ENCODE measurements at places on chromosomes 7 and 10.

DNA sequence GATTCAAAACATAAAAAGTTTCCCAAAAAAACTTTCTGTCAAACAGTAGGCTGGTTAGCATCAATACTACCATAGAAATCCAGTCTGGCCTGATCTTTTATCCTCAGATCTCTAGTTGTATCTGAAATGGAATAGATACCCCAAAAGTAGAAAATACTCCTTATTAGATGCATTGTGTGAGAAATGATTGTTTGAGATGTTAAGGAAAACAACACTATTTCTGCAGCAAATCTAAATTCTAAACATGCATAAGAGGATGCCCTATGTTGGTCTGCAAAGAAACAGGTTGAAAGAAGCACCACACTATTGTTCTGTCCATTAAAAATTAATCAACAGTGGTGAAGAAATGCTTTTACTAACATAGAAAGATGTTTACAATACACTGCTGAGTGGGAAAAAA is 121.0 kb downstream of the NPY start:
- no peak for DNase-seq

GRCh38 chr10:110522365-110522988 is 24.8 kb downstream of the DUSP5 start:
- no peak for DNase-seq

DNA sequence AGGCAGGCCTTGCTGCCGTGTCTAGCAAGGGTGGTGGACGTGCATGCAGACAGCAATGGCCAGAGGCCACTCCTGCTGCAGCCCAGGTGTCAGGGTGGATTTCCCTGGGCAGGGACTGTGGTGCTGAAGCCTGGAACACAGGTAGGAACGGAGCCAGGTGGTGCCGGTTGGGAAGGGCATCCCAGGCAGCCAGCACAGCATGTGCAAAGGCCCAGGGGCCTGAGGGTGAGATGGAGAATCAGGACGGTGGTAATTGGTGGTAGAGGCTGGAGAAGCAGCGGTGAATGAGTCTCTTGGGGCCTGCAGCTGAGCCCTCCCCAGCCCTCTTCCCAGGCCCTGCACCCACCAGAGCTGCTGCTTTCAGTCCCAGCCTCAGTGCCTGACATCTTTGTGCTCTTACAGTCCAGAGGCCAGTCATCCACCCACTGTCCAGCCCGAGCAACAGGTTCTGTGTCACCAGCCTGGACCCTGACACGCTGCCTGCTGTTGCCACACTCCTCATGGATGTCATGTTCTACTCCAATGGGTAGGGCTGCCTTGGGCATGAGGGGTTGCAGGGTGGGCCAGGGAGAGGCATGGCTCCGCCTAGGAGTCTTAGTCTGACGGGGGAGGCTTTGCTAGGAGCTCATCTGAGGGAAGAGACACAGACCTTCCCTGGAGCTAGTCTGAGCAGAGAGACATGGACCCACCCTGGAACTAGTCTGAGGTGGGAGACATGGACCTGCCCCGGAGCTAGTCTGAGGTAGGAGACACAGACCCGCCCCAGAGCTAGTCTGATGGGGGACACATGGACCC is 54.3 kb downstream of the CASTOR2 start:
- no peak for DNase-seq

- DNase-seq: no peak
Measured at GRCh38 chr10:118076705-118077104, 30.0 kb upstream of the RAB11FIP2 start.

DNA sequence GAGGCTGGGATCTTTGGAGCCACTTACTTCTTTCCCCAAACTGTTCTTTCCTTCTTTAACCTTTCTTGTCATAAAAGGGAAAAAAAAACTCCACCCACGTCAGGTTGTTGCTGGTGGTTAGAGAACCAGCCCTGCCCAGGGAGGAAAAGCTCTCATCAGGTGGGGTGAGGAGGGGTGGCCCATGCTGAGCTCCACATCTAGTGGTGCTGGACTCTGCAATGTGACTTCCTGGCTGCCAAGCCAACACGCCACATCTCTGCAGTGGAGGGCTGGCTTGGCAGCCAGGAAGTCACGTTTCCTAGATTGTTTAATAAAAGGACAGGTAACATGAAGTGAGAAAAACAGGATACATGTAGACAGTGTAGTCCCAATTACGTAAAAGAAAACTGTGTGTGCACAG is 37.4 kb downstream of the WIPF3 start:
- DNase-seq: no peak

DNA sequence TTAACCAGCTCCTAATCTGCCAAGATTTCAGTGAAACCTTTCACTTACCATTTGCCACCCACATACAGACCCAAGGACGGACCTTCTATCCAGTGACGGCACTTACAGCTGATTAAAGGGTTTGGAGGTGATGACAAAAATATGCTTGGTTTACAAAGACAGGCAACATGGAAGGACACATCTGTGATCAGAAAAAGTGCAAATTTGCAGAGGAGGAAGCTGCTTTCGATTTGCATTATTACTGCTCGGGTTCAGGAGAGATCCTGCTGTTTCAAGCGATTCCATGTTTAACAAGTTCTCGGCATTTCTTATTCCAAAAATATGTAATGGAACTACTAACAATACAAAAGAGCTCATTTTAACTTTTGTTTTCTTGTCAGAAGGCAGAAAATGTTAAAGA is 109.0 kb downstream of the JAZF1 start:
- no peak for DNase-seq

- no peak for DNase-seq
Measured at GRCh38 chr7:4236389-4236788, 445.7 kb upstream of the FOXK1 start.

DNA sequence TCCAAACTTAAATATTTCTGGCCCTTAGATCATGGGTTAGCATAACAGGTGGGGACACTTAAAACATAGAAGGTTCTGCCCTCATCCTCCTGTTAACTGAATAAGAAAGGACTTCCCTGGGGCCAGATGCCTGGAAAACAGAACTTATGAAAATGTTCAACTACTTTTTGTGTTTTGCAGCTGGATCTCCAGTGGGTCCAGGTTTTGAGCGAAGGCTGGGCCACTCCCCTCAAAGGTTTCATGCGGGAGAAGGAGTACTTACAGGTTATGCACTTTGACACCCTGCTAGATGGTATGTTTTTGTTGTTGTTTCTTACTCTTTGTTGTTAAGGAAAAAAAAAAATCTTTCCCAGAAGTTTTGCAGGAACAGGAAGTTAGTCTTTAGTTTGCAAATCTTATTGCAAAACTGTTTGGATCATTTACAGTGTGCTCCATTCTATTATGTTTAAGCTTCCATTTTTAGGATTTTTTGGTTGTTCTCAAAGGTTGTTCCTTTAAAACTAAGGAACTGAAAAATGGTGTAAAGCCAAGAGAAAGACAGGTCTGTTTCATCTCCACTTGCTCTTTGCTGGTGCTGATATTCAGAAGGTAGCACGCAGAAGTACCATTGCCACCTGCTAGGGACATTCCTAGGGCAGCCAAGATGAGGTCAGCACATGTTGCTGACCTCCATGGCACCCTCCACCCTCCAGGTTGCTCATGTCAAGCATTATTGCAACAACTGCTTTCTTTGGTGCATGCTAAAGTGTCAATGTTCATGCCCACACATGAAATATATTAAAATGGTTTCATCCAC is 56.1 kb downstream of the PAPSS2 start:
- DNase-seq: no peak

- no peak for DNase-seq
Measured at GRCh38 chr7:41420421-41420820, 282.5 kb downstream of the INHBA start.

DNA sequence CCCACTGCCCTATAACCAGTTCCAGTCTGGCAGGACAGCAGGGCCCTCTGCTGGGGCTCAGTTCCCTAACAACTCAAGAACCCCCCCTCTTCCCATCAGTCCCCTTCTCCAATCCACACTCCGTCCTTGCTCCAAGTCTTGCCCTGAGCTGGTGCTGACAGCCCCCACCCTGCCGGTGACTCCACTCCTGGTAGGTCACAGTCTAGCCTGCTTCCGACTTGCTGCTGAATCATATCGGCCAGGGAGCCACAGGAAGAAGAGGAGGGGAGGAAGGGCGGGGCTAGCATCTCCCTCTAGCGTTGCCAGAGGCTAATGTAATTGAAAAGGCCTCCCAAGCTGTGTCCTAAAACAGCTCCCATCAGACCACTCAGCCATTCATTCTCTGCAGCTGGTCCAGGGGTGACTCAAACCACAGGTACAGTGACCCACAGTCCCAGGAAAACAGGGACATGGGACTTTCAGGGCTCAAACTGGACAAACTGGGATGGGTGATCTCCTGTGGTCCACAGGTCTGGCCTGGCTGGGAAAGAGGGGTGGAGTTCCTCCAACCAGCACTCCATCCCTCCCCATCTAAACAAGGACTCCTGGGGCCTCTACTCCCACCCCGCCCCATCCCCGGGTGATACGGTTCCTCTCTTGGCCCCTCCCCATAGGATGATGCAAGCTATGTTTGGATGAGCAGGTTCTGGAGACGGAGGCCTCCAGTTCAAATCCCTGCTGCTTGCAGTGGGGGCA is 158.8 kb downstream of the SH3PXD2A start:
- DNase-seq: peak; percentile 31

DNA sequence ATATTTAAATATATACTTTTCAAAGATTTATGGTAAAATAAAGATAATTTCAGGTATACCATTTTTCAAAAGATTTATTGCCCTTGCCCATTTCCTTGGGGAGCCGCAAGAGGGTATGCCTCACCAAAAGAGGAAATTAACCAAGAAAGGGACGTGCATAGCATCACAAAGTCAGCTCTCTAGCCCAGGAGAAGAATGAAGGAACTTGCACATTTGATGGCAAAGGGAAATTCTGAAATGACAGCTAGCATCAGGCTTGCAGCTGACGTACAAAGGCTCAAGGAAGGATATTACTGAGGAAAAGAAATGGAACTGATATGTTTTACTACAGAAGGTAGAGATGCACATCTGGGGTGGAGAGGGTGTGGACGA is 93.6 kb upstream of the RSU1 start:
- DNase-seq: no peak

DNA sequence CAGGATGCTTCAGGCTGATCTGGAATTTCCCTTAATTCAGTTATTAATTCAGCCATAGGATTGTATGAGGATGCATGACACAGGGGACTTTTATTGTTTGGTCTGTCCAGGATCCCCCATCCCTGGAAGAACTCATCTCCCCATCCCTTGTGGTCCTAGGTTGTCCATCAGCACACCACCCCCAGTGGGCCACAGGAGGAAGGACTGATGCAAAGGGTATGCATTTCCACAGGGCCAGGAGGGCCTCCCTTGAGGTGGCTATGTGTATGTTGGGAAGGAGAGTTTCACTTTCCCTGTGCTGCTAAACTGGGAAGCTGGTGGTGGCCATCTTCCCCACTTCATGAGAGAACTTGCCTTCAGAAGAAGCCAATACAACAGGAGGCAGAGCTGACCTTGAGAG is 44.6 kb upstream of the GRB10 start:
- DNase-seq: no peak

GRCh38 chr7:46900312-46901263 is 681.3 kb downstream of the TNS3 start:
- DNase-seq: no peak

DNA sequence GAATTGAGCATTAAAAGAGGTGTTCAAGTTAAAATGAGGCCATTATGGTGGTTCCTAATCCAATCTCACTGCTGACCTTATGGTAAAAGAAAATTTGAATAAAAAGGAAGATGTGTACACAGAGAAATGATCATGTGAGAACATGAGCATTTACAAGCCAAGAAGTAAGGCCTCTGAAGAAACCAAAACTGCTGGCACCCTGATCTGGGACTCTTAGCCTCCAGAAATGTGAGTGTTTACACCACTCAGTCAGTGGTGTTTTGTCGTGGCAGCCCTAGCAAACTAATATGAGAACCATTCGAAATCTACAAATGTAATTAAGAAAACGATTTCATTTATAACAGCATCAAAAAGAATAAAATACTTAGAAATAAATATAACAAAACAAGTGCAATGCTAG is 6.8 kb upstream of the PLXDC2 start:
- DNase-seq: no peak

GRCh38 chr10:113309791-113310190 is 243.1 kb upstream of the HABP2 start:
- DNase-seq: no peak

GRCh38 chr7:74051193-74051592 is 23.2 kb downstream of the ELN start:
- DNase-seq: no peak

DNA sequence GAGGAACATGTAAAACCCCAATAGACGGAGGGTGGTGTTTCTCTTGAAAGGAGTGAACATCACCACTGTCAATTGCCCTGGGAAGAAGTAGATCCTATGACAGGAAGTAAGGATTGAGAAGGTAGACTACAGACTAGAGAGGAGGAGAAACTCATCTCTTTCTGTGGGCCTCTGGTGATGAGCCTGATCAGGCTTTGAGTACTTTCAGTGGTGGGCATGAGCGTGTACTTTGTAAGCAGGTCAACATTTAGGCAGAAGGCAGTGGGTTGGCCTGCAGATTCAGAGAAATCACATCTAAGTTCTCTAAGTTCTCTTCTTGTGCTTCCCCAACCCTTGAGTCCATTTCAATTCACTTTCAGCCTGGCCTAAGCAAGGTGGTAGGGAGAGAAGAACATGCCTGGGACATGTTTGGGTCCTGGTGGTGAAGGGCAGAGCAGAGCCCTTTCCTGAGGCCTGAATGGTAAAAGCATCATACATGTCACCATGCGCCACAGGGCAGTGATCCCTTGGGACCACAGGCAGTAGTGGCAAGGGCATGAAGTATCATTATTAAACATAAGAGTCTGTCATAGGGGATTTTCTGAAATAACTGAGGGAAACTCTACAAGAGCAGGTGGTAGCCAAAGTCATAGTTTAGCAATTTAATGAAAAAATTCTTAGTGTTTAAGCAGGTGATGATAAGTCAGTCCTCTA is 56.4 kb upstream of the ANKRD1 start:
- no peak for DNase-seq

DNA sequence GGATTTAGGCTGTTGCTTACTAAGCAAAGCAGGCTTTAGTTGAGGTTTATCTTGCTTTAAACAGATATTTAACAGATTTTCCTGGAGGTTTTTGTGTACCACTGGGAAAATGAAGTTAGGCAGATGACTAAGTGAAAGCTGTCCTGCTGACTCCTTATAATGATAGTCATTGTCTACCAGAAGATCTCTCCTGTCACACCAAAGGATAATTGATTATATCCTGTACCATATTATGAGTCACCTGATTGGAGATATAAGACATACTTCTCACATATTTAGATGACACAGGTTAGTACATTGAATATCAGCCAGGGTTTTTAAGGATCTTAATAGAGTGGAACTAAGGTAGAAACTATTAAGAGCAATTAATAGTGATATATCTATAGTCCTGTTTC is 68.4 kb downstream of the PTEN start:
- no peak for DNase-seq

GRCh38 chr7:46034056-46034768 is 113.1 kb upstream of the IGFBP3 start:
- DNase-seq: no peak

- DNase-seq: no peak
Measured at GRCh38 chr7:92598310-92598981, 8.3 kb upstream of the FAM133B start.

DNA sequence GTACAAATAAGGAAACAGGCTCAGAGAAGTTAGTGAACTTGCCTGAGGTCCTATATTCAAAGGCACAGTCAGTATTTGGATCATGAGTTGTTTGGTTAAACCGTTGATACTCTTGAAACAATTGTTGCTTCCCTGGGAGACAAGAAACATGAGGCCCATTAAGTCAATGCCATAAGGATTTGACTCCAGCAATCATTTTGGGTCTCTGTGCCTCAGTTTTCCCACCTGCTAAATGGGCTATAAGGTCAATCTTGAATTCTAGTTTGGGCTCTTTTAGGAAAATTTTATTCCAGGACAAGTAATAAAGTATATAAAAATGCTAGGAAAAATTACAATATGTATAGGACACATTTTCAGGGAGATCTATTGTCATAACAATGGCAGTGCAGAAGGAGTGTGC is 202.1 kb downstream of the TMEM26 start:
- DNase-seq: no peak

- DNase-seq: no peak
Measured at GRCh38 chr10:86730227-86730626, 26.2 kb upstream of the BMPR1A start.

Measured in SHP77 treated with DMSO at 0.1 percent for 48 hours (cell line).